Gastrocnemius medialis (tissue), 4 donors: ENCODE measurements at places on chromosomes 7 and 10. TPM values are rescaled to one million over a fixed set of nuclear protein-coding genes. Genes with fewer than 3 reads are reported as not detected.

TAF6 gene
- 58.8 TPM for total RNA-seq

ASAH2 gene
- 1.4 TPM for total RNA-seq

SLC26A5 gene
- total RNA-seq = not detected

LFNG gene
- total RNA-seq = 1.8 TPM

SYT15B gene
- total RNA-seq = 1.00 TPM

ELOVL3 gene
- total RNA-seq = not detected

WEE2 gene
- not detected for total RNA-seq

EPO gene
- not detected for total RNA-seq

SLC18A3 gene
- not detected for total RNA-seq

GAD2 gene
- not detected for total RNA-seq

PRLHR gene
- not detected for total RNA-seq

CRHR2 gene
- total RNA-seq = 0.07 TPM
